ENCODE measurements at places on chromosomes 3 and 15.
A peak's percentile ranks its signal among the peaks of the same experiment; 100 is the strongest.

- no peak for DNase-seq
These were observed 18.5 kb downstream of the GRIP2 start for GRCh38 chr3:14521611-14522010.

- DNase-seq = no peak
These were observed 230.0 kb downstream of the XXYLT1 start for GRCh38 chr3:195040773-195041520.

DNA sequence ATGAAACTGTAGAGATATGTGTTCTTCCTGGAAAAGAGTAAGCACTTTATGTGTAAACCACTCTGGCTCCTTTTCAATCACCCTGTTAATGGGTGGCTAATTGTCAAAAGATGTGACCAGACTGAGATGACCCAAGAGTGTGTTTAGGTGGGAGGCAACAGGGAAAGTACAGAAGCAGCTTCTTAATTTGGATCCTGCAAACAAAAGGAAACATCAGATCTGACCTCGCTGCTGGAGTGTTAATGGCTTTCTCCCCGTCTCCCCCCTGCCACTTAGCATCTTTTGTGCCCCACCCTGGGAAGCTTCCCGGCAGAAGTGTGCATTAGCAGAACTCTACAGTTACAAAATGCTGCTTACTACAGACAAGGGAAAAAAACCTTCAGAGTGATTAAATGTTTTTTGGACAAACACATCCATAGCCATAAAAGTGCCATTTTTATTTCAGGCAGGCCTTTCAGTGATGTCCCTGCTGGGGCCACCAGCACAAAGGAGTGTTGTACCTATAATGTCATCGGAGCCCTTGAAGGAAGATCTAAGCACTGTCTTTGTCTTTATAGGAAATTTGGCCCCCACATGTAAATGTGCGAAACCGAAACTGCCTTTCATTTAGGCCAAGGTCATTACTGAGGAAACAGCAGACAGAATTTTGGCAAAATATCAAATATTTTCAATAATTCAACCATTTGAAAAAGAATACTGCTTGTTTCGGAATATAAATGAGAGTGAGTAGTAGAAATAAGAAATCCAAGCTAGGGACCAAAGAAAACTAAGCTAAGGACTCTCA, 311.0 kb downstream of the WDR72 start:
- no peak for DNase-seq

- no peak for DNase-seq
These were observed 11.8 kb downstream of the SLC12A8 start for GRCh38 chr3:125200731-125201139.

DNA sequence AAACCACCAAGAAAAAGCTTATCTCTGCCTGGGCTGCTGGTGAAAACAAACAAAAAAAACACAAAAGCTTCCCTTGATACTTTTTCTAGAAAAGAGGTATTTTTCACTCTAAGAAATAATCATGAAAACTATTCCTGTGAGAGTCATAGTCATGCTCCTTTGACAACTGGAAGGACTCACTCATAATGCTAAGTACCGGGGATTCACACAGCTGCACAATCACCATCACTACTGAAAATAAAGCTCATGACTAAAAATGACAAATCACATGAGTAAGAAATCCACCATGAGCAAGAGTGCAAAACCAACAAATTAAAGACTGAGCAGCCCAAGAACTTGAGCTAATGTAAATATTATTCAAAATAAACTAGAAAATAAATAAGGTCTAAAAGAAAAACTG, 10.6 kb upstream of the POU1F1 start:
- DNase-seq = no peak

DNA sequence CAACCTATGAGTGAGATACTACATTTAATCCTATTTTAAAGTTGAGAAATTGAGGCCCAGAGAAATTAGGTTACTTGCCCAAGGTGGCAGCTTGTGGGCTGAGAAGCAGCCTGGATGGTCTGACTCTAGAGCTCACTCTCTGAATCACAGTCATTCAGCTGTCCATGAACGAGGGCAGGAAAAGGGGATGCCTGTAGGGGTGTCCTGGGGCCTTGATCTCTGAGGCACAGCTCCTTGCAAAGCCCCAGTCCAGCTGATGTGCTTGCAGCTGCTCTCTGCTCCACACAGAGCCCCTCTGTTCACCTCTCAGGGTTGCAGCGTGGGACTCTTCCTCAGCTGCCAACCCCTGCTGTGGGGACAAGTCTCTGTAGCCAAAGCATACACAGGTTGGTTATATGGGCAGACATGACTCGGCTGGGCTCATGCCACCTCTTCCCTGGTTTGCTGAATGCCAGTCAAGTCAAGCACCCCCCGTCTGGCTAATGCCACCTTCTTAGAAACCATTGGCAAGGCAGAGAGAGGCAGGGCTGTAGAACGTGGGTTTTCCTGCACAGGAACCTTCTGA, 56.8 kb downstream of the GASK1A start:
- DNase-seq = no peak

DNA sequence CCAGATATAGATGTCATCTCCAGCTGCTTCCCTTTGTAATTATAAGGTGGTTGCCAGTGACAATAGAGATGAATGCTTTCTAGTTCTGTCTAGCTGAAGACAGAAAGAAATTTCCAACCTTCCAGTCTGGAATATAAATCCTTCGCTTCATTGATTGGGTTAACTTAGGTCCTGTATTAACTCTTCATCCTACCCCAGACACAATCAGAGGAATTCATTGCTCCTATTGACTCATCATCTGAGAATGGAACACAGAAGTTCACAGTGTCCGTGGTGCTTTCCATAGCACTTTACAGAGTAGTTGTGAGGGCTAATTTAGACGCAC, 241.4 kb downstream of the NFKBIZ start:
- DNase-seq = no peak

GRCh38 chr3:34053626-34054025, 255.2 kb downstream of the PDCD6IP start:
- DNase-seq = no peak

DNA sequence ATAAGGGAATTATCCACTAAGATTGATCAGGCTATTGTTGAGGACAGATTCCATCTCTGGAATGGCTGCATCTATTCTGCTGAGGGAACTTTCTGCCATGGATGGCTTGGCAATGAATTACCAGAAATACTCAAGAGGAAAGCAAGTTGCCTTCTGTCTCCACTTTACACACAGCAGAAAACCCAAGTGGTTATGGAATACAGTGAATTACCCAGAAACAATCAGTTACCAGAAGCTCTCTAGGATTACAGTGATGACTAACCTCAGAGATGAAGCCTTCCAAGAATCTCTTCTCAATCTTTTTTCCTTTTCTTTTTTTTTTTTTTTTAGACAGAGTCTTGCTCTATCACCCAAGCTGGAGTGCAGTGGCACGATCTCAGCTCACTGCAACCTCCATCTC, 183.3 kb downstream of the WDR76 start:
- DNase-seq = no peak

DNA sequence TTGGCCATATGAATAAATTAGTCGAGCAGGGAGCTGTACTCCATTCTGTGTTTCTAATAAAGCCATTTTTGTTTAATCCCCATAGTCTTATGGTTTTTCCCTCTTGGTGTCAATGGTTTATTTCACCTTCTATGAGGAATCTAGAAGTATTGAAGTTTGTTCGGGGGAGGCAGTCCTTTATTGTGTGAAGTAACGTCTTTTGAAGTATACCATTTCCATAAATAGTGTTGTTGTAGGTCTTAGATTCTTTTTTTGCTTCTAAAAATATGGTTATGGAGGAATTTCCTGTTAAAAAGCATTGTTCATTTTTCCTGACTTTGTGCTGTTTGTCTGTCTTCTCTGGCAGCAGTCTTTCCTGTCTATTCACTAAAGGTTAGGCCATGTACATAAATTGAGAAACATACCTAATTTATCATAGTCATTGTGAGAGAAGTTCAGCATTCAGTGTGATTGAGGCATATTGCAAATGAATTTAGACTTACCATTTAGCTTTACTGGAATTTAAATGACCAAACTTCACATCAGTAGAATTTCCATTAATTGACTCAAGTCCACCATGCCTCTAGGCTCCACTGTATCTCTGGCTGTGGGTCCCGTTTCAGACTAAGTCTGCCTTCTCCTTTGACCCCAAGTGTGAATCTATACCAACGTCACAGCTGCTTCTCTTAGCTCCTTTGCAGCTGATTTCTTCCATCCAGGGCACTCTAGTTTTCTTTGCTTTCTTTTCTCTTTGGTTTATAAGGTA, 37.3 kb downstream of the YEATS2 start:
- DNase-seq = no peak

DNA sequence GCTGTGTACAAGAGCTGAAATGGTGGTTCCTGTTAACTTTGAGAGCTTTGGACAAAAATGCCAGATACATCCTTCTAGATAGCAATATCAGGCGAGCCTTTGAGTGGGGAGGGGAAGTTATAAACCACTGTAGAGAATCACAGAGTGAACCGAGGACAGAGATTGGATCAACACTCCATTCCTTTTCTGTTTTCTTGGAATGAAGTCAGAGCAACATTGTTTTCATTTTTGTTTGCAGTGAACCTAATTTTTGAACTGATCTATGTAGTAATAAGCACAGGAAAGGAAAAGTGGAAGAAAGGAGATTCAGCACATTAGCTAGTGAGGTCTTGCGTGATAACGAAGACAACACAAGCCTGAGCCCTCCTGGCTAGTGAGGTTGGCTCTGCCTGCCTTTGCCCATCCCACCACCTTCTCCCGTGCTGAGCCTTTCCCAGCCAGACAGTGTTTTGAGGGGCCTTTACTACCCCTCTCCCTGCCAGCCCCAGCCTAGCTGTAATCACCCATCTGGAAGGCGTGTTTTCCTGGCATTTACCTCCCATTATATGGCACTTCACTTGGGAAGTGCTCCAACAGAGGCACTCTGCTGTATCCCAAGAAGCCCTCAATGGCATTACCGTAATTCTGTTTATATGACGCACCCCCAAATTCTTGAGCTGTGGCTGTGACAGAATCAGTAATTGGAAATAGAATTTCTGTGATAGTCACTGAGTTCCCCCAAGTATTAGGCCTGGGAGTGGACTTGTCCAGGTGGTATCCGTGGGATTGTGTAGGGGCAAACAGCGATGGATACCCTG, 129.8 kb downstream of the CACNA1D start:
- no peak for DNase-seq

DNA sequence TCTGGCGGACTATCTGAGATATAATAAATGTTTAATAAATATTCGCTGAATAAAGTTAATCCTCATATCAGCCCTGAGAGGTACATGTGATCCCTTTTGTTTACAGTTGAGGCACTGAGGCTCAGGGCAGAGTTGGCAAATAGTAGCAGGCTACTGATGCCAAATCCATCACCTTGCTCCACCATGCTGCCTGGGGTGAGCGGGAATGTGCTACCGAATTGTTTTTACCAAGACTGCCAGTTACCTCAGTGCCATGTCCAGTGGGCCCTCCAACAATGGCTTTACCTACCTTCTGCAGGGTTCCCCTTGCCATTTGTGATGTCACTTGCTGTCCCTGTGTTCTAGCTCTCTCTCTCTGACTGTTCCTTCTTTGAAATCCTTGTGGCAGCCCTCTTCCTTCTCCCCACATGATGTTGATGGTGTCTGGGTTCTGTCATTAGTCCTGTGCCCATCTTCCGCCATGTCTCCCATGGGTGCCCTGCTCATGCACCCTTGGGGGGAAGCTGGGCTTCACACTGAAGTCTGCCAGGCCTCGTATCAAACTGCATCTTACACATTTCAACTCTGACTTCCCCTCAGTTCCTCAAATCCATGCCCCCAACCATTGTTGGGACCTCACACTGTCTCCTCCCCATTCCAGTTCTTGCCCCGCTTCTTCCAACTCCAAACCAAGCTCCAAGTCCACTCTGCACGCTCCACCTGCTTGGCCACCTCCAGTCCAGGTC, 35.4 kb downstream of the SLCO2A1 start:
- no peak for DNase-seq

DNA sequence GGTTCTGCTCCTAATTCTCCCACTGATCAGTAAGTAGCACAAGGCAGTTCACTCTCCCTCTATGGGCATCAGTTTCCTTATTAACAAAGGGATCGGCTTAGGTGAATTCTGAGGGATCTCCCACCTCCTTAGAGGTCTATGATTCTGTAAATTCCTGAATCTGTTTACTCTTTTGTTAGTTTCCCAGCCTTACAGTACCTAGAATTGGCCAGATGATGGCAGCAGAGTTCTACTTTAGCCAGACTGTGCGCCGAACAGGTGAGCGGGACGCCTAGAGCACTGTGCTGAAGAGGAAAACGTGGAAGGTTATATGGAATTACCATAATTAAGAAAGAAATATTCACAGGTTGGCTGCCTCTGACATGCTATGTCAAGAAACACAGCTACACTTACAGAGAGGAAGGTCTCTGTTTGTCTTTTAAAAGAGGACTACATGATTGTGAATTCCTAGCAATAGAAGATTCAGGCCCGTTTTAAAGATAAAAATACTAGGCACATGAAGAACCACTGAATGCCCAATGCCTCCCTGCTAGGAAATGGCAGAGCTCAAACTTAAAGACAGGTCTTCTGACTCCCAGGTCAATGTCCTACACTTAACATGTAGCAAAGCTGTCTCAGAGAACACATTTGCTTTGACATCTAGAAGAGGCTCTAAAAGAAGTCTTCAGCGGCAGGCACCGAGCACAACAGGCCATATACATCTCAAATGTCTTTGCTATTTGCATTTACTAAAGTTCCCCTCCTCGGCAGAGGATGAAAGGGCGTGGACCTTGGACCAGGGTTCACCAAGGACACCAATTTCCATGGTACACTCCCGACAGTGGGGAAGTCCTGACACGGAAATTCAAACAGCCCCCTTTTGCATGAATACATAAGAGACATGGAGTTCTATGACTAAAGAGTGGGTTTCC, 259.9 kb downstream of the FGF12 start:
- peak; percentile 52 for DNase-seq

- no peak for DNase-seq
These were observed 156.0 kb downstream of the XXYLT1 start for GRCh38 chr3:195114786-195115599.

- DNase-seq = peak; percentile 23
These were observed 10.6 kb downstream of the XXYLT1 start for GRCh38 chr3:195260280-195260905.

- no peak for DNase-seq
These were observed 38.8 kb upstream of the LINGO1 start for GRCh38 chr15:77671362-77672056.

DNA sequence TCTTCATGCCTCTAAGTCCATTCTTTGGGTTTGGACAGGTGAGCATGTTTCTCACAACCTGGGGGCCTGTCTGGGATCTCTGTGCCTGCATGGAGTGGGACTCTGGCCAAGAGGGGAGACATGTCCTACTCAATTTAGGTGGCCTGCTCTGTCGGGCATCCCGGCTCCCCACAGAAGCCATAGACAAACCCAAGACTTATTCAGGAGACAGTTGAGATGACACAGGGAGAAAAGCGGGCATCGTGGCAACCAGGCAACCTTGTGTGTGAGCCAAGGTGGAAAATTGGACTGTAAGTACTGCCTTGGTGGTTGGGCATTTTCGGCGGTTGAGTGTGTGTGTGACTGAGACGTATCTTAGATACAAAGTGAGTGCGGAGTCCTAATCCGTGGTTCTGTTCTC, 40.5 kb downstream of the PPCDC start:
- DNase-seq = no peak

DNA sequence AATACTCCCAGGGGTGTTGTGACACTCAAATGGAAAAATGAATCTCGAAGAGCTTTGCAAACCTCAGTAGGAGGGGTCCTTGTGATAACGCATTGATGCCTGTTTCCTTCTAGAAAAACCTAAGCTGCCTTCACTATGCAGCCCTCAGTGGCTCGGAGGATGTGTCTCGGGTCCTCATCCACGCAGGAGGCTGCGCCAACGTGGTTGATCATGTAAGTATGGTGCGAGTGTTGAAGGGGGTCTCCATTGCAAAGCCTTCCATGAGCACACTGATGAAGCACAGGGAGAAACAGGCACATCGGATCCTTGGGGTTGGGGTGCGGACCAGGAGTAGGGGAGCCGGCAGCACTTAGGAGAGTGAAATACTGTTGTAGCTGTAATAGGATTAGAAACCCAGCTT, 22.3 kb downstream of the ANKDD1A start:
- no peak for DNase-seq

GRCh38 chr15:101435761-101436160, 53.7 kb downstream of the PCSK6 start:
- DNase-seq = no peak
